ENCODE measurements at places on chromosomes 4 and X.

DNA sequence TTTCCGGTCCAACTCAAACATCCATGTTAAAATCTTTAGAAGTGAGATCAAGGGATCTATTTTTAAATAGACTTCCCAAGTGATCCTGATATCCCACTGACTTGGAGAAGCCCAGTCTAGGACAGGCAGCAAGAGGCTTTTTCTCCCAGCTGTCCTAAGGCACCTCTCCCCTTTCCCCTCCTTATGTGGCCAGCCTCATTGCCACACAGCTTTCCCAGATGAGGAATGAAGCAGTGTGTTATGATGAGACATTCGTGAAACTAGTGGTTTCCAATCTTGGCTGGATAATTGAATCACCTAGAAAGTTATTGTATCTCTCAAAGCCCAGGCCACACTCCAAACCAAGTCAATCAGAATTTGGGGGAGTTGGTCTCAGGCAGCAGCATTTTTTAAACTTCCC is 16.8 kb upstream of the HSD17B13 start:
- DNase-seq = no peak

- DNase-seq = no peak
Measured at GRCh38 chrX:95058815-95059214, 1384.8 kb downstream of the FAM133A start.

- DNase-seq = no peak
Measured at GRCh38 chr4:186946136-186946535, 222.5 kb upstream of the FAT1 start.

- DNase-seq = no peak
Measured at GRCh38 chr4:7661846-7662506, 227.2 kb upstream of the PSAPL1 start.

DNA sequence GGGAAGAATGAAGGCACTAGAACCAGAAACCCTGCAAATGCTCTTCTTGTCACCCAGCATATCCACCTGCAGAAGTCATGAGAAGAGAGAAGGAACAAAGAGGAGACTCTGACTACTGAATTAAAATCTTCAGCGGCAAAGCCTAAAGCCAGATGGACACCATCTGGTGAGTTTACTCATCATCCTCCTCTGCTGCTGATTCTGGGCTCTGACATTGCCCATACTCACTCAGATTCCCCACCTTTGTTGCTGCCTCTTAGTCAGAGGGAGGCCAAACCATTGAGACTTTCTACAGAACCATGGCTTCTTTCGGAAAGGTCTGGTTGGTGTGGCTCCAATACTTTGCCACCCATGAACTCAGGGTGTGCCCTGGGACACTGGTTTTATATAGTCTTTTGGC is 181.7 kb downstream of the AR start:
- DNase-seq = no peak

GRCh38 chr4:124650614-124651013 is 61.9 kb downstream of the ANKRD50 start:
- DNase-seq = no peak

DNA sequence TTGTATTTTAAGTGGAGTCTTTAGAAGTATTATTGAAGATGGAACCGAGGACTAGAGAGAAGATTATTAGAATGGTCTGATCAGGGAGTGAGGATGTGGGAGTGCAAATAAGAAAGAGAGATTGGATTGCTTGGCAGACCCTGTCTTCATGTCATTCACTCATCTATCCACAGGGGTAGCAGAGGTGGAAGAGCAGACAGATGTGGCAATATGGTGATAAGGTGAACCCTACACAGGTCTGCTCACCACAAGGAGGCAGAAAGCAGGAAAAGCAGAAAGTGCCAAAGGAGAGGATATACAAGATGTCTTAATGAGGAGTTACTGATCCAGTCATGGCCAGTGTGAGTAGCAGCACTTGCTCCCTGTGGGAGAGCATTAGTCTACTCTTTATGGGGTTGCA is 129.4 kb downstream of the MAGEE2 start:
- DNase-seq = no peak

GRCh38 chrX:107706309-107706708 is 69.3 kb downstream of the TSC22D3 start:
- no peak for DNase-seq

DNA sequence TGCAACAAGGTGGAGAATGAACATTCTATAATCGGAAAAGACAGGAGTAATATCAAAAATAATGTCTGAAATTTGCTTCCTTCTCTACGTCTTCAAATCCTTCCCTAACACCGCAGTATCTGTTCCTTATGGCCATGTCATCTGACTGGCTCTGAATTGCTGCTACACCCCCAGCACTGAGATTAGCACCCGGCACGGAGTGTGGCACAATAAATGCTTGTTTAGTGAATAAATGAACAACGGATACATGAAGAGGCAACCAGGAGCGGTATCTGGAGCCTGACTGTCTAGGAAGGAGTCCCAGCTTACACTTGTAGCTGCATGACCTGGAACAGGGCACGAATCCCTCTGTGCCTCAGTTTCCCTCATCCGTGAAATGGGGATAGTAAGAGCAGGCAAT is 164.3 kb downstream of the AFAP1 start:
- no peak for DNase-seq

DNA sequence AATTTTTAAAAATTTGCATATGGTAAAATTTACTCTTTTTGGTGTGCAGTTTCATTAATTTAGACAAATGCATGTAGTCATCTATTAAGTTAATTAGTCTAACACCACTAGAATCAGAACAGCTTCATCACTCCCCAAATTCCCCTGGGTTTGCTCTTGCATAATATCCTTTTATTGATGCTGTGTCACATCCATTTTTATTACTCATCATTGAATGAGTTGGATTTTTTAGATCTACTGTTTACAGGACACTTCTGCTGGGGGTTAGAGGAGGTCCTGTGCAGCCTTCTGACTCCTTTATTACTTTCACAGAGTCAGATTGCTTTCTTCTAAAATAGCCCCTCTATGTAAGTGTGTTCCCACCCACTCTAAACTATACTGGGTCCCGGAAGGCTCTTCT is 65.9 kb downstream of the MTHFD2L start:
- no peak for DNase-seq

GRCh38 chrX:140389331-140389730 is 115.5 kb downstream of the SOX3 start:
- DNase-seq = no peak

GRCh38 chr4:3849140-3849539 is 83.0 kb downstream of the ADRA2C start:
- DNase-seq = no peak

DNA sequence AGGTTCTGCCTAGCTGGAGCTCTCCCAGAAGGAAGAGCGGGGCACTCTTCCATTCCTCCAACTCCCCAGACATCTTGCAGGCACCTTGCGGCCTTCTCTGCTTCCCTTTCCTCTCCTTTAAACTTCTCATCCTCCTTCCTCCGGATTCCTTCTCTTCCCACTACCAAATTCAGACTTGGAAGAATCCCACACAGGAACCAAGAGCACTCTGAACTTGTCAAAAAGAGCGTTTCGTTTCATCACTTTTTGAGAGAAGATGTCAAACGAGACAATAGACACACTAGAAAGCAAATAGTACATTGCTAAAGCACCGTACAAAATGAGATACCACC is 512 bp upstream of the UCP1 start:
- DNase-seq = no peak

DNA sequence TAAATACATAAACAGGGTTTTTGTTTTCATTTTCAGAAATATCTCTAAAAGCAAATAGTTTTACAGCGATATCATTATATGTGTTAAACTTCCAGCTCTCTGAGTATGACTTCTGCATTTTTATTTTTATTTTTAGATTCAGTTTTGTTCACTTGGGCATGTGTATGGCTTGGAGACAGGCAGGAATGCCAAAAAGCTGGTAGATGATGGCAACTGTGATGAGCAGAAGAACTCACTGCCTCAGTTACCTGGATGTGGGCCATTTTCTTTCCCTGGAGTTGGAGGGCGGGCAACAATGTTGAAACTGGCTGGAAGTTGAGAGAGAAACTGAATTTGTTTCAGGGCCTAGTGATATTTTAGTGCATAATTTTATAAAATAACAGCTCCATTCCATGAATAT is 266.4 kb downstream of the ARHGAP24 start:
- DNase-seq = no peak

Measured in GM20000 (cell line).